Cardiac ventricle fibroblast (primary cell): ENCODE measurements at places on chromosomes 11 and 22. TPM values are rescaled to one million over a fixed set of nuclear protein-coding genes. Genes with fewer than 3 reads are reported as not detected.

LRRC56 gene
- 0.49 and 0.75 TPM in 2 replicates for total RNA-seq

SLC25A18 gene
- 0.12 TPM in 1 of 2 replicates, not detected in the other for total RNA-seq

KRTAP5-3 gene
- not detected in 2 replicates for total RNA-seq

TYMP gene
- total RNA-seq, result 31.7 and 36.5 TPM in 2 replicates

OR5B21 gene
- total RNA-seq, result not detected in 2 replicates

TRPM5 gene
- total RNA-seq, result not detected in 2 replicates

BCO2 gene
- total RNA-seq, result 0.81 and 1.2 TPM in 2 replicates

IGSF9B gene
- total RNA-seq, result 0.75 and 2.8 TPM in 2 replicates

SLC7A4 gene
- total RNA-seq, result not detected in 2 replicates

IGLL1 gene
- not detected in 2 replicates for total RNA-seq

TMEM191C gene
- 0.24 TPM in 1 of 2 replicates, not detected in the other for total RNA-seq

ACAT1 gene
- total RNA-seq, result 117 and 177 TPM in 2 replicates

C11orf91 gene
- not detected in 2 replicates for total RNA-seq

PRG3 gene
- not detected in 2 replicates for total RNA-seq

CWC15 gene
- 26.9 and 29.6 TPM in 2 replicates for total RNA-seq

MED19 gene
- total RNA-seq, result 10.5 TPM in 2 replicates

HEPHL1 gene
- total RNA-seq, result not detected in 2 replicates

KLHL35 gene
- 4.5 and 8.3 TPM in 2 replicates for total RNA-seq

CFAP300 gene
- total RNA-seq, result 9.3 and 13.4 TPM in 2 replicates

TSPAN32 gene
- total RNA-seq, result not detected in 2 replicates

TEX12 gene
- 0.31 TPM in 1 of 2 replicates, not detected in the other for total RNA-seq

STK33 gene
- 0.25 and 1.4 TPM in 2 replicates for total RNA-seq

APOL5 gene
- total RNA-seq, result not detected in 2 replicates

CRYBB3 gene
- total RNA-seq, result not detected in 2 replicates

DEUP1 gene
- total RNA-seq, result not detected in 2 replicates

MS4A7 gene
- not detected in 2 replicates for total RNA-seq

KCNK4 gene
- not detected in 2 replicates for total RNA-seq

SAA2 gene
- total RNA-seq, result not detected in 2 replicates

TUB gene
- total RNA-seq, result 7.6 and 10.9 TPM in 2 replicates

PDGFB gene
- total RNA-seq, result 3.8 and 4.2 TPM in 2 replicates

ACRV1 gene
- not detected in 2 replicates for total RNA-seq

NXPE2 gene
- total RNA-seq, result not detected in 2 replicates

EMSY gene
- 7.9 and 19.7 TPM in 2 replicates for total RNA-seq

BAIAP2L2 gene
- total RNA-seq, result 3.1 and 3.4 TPM in 2 replicates

DRD2 gene
- total RNA-seq, result 0.31 TPM in 1 of 2 replicates, not detected in the other

RAPSN gene
- not detected in 2 replicates for total RNA-seq

OR8G1 gene
- total RNA-seq, result not detected in 2 replicates

LRRC74B gene
- not detected in 2 replicates for total RNA-seq

PUS3 gene
- total RNA-seq, result 11.2 and 12.0 TPM in 2 replicates

TRIM48 gene
- not detected in 2 replicates for total RNA-seq

PANX3 gene
- total RNA-seq, result not detected in 2 replicates

RPS6KB2 gene
- 14.9 and 28.5 TPM in 2 replicates for total RNA-seq

MS4A4E gene
- not detected in 2 replicates for total RNA-seq

RASSF10 gene
- total RNA-seq, result not detected in 2 replicates

MYOD1 gene
- not detected in 2 replicates for total RNA-seq

AIFM3 gene
- 0.56 and 1.5 TPM in 2 replicates for total RNA-seq

SHISAL1 gene
- 3.1 and 3.3 TPM in 2 replicates for total RNA-seq

DNAJC4 gene
- total RNA-seq, result 9.1 and 11.5 TPM in 2 replicates

CBX6 gene
- 71.0 and 75.3 TPM in 2 replicates for total RNA-seq

SERHL2 gene
- 1.9 and 3.6 TPM in 2 replicates for total RNA-seq

PLAAT5 gene
- 0.94 and 1.1 TPM in 2 replicates for total RNA-seq

OR8D4 gene
- not detected in 2 replicates for total RNA-seq

DSCAML1 gene
- not detected in 2 replicates for total RNA-seq
